ENCODE measurements at places on chromosomes 5 and 9.

DNA sequence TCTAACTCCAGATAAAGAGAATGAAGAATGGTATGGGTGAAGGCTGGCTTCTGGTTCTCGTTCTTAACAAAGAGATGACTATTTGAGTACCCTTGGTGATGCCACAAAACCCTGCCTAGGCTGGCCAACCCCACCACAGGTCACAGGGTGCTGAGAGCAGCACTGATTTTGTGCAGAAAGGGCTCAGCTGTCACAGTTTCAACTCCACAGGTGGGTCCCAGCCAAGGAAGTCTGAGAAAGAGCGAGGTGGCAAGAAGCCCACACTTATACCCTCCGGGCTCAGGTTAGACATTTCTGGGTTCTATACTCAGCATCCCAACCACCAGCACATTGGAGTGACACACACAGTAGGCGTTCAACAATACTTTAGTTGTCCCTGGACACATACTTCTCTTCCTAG, 118.1 kb downstream of the SLIT3 start:
- no peak for DNase-seq

DNA sequence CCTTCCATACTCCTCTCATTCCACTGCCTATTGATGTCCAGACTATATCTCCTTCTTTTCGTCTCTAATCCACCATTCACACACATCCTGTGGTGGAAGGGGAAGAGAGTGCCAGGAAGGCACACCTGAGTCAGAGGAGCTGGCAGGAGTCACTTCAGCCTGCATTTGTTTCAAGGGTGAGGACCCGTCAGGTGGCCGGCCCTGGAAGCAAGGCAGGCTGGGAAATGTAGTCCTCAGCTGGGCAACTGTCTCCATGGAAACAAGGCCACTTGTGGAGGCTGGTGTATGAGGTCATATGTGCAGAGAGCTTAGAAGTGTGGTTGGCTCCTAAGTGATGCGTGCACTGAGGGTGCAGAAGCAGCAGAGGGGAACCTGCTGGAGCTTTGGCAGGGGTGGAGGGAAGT, 278.4 kb downstream of the NSG2 start:
- DNase-seq: peak; percentile 54

- no peak for DNase-seq
Measured at GRCh38 chr5:82881571-82882174, 195.5 kb downstream of the TMEM167A start.

- no peak for DNase-seq
Measured at GRCh38 chr9:29701559-29701958, 2128.3 kb upstream of the C9orf72 start.

- DNase-seq: no peak
Measured at GRCh38 chr5:72066705-72067107, 40.6 kb upstream of the MAP1B start.

DNA sequence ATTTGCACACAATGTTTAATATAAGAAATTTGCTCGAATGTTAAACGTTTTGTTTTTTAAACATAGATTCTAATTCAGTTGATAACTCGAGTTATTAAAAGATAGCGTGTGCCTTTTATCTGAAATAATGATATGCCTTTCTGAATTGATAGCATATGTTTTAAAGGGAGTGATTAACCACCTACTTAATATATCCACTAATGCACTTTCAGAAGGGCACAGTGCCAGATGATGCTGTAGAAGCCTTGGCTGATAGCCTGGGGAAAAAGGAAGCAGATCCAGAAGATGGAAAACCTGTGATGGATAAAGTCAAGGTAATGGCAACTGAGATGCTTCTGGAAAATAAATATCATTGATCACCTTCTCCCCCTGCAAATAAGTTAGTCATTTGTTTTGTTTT, 53.9 kb downstream of the ERAP1 start:
- no peak for DNase-seq

- no peak for DNase-seq
Measured at GRCh38 chr9:130522233-130522808, 57.1 kb upstream of the FUBP3 start.

DNA sequence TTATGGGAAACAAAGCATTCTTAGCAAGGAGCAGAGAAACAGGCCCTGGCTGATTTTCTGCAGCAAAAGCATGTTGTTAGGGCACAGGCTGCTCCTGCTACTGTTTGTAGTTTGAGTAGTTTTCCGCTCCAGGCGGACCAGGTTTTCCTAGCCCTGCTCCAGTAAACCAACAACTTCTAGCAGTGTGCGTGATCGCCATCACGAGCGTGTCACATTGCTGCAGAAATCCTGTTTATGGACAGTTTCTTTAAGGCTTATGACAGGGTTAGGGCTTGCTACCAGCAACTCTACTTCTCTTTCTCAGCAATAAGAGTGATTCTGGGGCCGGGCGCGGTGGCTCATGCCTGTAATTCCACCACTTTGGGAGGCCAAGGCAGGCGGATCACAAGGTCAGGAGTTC, 803.9 kb upstream of the CDH10 start:
- no peak for DNase-seq

GRCh38 chr5:37005946-37006540, 129.5 kb downstream of the NIPBL start:
- no peak for DNase-seq

GRCh38 chr9:95316794-95317118, 753 bp downstream of the FANCC start:
- peak; percentile 57 for DNase-seq

DNA sequence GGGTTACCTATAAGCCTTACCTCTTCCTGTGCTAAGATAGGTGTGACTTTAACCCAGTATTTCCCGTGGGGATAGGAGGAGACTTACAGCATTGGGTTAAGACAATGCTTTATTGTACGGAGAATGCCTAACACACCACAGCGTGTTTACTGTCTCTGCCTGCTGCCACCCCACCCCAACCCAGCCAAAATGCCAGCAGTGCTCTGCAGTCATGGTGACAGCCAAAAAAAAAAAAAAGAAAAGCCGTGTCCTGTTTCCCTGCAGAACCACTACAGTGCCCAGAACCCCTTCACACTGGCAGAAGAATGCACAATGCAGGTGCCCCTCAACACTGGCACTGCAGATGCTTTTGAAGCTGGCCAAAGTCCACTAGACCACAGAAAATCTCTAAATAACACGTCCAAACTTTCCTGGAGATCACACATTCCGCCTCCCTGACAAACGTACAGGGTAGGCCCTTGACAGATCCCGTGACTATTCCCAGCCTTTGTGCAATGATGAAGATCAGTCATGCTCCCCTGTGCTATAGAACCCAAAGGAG, 102.2 kb downstream of the SERINC5 start:
- DNase-seq: no peak

- DNase-seq: no peak
Measured at GRCh38 chr9:35712762-35713400, 19.1 kb downstream of the TLN1 start.

DNA sequence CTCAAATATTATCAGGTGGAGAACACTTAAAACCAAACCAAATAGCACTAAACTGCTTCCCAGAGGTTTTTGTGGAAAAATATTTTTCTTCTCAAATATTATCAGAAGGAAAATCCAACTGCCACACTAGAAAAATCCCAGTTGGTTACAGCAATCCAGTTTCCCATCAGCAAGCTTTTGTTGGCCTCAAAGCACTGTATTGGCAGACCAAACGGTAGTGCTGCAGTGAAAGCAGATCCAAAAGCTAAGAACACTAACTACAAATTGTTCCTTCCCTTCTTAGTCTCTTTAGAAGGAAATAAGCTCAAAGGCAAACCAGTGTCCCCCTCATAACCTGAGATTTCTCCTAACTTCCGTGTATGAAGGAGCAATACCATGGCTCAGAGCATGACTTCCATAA, 105.3 kb downstream of the TRIM36 start:
- no peak for DNase-seq

DNA sequence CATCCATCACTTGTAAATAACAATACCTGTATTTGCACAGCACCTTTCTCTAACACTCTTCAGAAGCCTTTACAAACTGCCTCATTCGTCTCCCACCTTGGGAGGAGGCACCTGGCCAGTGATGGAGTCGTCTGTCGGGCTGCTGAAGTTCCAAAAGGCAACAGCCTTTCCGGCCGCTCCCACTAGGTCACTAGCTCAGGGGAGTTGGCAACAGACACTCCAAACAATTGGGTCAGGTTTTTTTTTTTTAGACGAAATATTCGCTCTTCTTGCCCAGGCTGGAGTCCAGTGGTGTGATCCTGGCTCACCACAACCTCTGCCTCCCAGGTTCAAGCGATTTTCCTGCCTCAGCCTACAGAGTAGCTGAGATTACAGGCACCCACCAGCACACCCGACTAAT, 4.0 kb downstream of the DAP start:
- DNase-seq: no peak
